ENCODE measurements at places on chromosomes 16 and 17. TPM values are rescaled to one million over a fixed set of nuclear protein-coding genes. Genes with fewer than 3 reads are reported as not detected.

DNA sequence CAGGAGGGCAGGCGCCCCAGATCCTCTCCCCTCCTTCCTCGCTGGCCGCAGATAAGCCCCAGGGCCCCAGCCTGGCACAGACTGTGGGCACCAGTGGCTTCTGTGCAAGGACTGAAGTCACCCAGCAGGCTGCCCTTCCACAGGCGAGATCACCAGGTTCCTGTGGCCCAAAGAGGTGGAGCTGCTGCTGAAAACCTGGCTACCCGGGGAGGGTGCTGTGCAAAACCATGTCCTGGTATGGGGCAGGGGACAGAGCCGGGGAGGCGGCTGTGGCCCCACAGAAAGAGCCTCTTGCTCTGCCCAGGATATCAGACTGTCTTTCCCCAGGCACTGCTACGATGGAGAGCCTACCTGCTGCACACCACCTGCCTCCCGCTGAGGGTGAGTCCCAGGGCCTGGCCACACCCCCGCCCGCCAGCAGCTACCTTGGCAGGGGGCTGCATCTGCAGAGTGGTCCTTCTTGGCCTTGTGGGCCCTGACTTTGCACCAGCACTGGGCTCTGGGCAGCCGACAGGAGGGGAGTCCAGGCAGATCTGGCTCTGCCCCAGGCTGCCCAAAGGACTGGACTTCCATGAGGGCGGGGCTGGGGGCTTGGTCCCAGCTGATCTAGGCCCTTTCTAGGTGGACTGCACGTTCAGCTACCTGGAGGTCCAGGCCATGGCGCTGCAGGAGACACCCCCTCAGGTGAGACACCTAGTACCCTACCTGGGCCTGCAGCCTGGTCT, 615 bp downstream of the CARMIL2 start:
- no peak for DNase-seq

DNA sequence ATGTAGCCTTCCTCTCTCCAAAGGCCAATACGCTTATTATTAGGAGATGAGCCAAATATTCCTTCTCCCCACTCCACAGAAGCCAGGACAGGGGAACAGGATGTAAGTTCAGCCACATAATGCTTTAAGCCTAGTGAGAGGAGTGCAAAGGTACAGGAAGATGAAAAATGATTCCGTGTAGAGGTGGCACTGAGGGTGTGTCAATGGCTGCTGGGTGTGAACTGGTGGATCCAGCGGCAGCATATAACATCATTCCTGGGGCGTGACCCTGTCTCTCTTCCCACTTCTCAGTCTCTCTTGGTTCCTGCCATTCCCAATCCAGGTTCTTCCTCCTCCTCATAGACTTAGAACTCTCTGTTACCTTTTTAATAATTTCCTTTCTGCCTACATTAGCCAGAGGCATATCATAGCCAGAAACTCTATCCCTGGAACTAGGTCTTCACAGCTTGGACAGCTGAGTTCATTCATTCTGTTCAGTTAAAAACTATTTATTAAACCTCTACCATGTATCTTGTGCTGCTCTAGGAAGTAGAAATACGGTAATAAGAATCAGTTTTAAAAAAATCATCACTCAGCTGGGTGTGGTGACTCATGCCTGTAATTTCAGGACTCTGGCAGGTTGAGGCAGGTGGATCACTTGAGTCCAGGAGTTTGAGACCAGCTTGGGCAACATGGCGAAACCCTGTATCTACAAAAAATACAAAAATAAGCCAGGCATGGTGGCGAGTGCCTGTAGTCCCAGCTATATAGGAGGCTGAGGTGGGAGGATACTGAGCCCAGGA, 58.0 kb upstream of the FAM20A start:
- no peak for DNase-seq

DNA sequence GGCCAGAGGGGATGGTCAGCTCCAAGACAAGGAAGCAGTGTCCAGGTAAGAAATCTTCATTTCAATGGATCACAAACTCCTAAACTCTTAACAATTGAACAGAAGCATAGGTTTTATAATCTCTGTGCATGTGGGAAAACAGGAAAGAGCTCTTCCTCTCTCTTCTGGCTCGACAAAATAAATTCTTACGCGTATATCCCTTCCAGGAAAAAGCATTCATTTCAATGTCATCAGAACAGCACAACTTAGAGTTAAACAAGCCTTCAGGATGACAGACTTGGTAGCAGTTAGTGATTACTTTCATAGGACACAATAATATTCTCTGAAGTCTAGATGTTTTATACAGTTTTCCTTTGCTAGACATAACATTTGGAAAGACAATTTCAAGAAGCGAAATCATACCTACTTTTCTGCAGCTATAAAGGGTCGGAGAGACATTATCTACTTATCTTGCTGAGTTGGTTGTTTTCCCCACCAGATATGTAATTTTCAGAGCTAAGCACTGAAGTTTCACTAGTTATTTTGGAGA, 19.3 kb upstream of the SLC35G3 start:
- no peak for DNase-seq

GRCh38 chr17:79836972-79837887, 2.0 kb downstream of the CBX4 start:
- DNase-seq = peak; percentile 88

DNA sequence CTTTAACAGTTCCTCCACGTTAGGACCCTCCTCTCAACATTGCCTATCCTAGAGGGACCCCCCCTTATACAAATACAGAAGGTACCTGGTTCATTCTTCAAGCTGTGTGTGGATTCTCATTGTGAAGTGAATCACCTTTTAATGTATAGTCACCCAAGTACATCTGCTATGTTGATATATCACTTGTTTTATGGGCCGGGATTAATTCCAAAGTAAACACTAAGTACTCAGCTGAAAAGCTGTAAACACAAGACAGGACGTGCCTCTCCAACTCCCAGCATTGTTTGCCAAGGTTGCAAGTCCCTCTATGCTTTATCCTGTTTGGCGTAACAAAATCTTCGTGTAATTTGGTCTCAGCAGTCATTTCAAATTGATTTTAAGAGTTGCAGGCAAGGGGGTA, 123.6 kb downstream of the RBFOX1 start:
- no peak for DNase-seq

DNA sequence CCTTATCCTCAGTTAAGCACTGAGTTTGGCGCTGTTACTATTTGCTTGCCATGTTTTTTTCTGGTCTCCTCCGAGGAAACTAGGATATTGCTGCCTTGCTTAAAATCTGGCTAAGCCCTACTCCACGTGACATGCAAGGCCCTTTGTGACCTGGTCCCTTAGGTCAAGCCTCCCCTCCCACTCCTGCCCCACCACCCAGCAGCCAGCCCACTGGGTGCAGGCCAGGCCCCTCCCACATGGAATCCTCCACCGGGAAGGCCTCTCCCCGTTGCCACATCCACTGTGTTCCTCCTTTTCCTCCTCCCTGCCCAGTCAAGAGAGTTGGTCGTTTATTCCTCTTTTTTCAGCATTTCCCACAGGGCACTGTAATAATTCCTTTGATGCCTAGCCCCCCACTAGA, 16.2 kb downstream of the PSMD3 start:
- no peak for DNase-seq

- no peak for DNase-seq
These were observed 96.8 kb downstream of the MAP2K6 start for GRCh38 chr17:69511250-69511649.

DNA sequence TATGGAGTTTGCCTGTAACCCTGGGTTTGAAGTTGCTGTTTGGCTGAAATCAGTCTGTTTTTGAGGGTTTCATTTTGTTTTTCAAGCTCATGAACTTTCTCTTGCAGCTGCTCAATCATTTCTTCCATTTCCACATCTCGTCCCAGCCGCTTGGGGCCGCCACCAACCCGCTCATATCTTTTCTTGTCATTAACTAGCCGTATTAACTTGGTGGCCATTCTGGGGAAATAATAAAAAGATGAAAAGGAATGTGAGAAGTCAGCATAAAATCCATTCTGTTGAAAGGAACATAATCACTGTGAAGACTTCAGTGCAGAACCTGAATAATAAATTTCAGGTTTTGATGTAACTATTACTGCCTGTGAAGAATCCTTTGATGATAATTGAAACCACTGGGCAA, 11.5 kb downstream of the RPGRIP1L start:
- peak; percentile 36 for DNase-seq

DNA sequence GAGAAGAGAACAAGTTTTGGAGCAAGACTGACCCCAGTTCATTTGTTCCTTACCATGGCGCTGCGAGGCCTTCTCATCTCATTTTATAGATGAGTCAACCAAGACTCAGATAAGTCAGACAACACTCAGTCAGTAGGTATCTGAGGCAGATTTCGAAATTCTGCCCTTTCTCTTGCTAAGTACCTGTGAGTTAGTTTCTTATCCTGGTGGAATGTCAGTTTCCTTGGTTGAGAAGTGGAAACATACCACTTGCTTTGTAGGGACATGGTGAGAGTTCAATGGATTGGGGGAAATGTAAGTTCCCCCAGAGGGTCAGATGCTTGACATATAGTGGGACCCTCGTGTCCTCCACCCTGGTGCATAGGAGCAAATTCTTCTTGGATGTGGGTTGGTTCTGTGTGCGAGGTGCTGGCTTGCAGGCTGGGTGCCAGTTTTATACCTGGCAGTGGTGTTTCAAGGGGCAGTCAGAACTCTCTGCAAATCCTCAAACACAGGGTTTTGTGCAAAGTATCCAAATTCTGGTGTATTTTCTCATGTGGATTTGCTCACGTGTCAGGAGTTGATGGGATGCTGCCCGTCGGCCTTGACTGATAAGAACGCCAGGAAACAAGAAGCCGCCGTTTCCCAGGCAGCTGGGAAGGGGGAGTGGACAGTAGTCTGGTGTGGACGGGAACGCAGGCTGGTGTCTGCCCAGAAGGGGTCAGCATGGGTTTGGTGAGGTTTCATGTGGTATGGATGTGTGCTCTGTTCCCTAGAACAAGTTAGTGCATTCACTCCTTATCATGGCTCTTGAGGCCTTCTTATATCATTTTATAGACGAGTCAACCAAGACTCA, 61.1 kb upstream of the CIBAR2 start:
- DNase-seq = no peak

DNA sequence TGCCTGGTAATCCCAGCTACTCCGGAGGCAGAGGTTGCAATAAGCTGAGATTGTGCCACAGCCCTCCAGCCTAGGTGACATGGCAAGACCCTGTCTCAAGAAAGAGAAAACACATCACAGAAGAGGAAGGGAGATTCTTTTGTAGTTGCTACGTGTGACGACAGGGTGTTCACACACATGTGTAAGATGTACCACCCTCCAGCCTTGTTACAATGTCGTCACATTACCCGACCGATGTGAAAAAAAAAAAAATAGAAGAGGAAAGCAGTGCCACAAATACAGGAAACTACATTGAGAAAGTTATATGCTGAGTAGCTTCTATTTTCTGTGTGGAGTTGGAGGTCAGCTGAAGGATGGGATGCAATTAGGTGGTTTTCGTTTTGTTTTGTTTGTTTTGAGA, 56.0 kb downstream of the CLUH start:
- no peak for DNase-seq

DNA sequence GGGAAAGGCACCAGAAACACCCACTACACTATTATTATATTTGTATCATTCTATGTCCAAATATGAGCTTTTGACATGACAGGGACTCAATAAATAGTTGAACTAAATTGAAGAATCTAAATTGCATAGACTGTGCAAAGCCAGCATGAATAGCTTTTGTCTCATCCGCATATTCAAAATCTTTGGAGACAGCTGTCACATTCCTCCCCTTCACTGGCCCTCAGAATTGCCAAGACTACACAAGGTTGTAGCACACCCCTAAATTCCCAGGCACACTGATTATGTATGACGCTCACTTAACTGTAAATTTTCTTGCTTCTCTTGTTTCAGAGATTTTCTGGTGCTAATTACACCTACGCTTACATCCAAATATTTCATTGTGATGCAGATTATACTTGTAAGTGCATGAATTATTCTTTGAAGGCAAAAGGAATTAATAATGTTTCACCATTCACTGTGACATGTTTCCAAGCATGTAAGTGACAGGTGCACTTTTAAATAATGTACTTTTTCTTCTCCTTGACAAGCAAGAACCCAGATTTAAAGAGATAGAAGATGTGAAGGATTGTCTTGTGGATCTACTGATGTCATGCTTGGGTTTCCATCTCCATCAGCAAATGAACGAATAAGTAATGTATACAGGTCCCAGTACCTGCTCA, 47.5 kb downstream of the CA10 start:
- no peak for DNase-seq

GRCh38 chr16:14232106-14232864, 161.2 kb downstream of the MRTFB start:
- no peak for DNase-seq

GRCh38 chr16:30041841-30042240, 10.8 kb upstream of the TLCD3B start:
- no peak for DNase-seq

DNA sequence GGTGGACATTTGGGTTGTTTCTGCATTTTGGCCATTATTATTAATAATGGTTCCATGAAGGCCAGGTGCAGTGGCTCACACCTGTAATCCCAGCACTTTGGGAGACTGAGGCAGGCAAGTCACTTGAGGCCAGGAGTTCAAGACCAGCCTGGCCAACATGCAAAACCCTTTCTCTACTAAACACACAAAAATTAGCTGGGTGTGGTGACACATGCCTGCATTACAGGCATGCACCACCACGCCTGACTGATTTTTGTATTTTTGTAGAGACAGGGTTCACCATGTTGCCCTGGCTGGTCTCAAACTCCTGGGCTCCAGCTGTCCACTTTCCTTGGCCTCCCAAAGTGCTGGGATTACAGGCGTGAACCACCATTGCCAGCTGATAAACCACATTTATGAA, 58.5 kb downstream of the TNFRSF13B start:
- no peak for DNase-seq

DNA sequence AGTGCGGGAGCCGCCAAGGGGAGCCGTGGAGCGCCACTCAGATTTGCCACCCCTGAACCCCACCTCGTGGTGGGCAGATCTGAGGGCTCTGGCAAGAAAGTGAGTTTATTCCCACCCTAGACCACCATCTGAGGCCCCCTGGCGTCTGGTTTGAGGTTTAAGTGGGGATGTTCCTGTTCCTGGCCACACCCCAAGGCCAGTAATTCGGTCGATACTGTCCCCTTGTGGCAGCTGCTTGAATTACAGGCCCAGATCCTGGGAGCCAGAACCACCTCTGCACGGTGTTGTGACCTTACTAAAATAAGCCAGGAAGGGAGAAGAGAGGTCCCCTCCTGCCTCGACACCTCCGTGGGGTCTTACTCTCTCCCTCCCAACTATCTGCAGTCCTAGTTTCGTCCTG, 3.3 kb upstream of the LAT start:
- DNase-seq = peak; percentile 63

DNA sequence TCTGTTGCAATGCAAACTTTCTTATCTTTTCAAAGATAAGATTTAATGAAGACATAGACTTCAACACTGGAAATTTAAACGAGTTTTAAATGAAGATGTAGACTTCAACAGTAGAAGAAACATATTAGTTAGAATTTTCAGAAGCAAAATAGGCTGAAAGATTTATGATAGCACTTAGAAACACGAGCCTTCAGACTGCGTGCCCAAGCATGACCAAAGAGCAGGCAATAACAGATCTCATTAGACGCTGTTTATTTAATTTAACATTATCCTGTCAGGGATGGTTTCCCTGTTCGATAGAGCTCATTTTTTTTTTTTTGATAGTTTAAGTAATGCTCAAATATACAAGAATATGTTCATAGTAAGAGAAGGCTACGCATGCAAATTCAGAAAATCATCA, 604.7 kb upstream of the SOX9 start:
- DNase-seq = no peak

The SGSM2 gene
- 41.5 TPM for total RNA-seq

The TP53TG3D gene
- total RNA-seq = not detected

The KRT32 gene
- not detected for total RNA-seq

The CLUH gene
- 97.0 TPM for total RNA-seq

The DHX58 gene
- total RNA-seq = 3.9 TPM

The AIPL1 gene
- total RNA-seq = 0.57 TPM

The ARHGAP23 gene
- 96.3 TPM for total RNA-seq

The CLEC19A gene
- total RNA-seq = 0.20 TPM

Measured in H9 (cell line).